Ascending aorta (tissue), 2 donors: ENCODE measurements at places on chromosomes 13 and 19.

- peak; percentile 87 for DNase-seq
- H3K27me3 ChIP-seq = no peaks in the 10 kb centered on the region
- peaks cover 5% of the 10 kb centered on the region for H3K36me3 ChIP-seq
- peaks cover 42% of the 10 kb centered on the region for H3K4me1 ChIP-seq
- peak overlapping the region; percentile 92 for H3K27ac ChIP-seq
Observed at GRCh38 chr19:38658462-38659306, 11.2 kb downstream of the ACTN4 start.

DNA sequence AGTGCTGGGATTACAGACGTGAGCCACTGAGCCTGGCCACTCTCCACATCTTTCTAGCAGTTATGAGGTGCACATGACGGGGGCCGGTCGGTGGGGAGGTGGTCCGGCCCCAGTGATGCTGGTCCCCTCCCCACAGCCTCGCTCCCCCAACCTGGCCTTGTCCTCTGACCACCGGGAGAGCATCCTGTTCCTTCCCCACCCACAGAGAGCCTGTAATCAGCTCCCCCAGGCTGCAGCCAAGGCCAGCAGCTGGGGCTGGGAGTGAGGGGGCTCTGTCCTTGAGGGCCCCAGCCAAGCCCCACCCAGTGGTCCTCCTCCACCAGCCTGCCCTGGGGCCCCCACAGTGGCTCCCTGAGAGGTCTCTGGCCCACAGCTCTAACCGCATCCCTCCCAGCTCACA, 3.0 kb upstream of the INSL3 start:
- H3K27me3 ChIP-seq = no peaks in the 10 kb centered on the region
- no peak for DNase-seq
- no peaks in the 10 kb centered on the region for H3K4me1 ChIP-seq
- no peaks in the 10 kb centered on the region for H3K36me3 ChIP-seq
- no peak overlapping the region for H3K4me3 ChIP-seq

GRCh38 chr13:109087916-109088623, 458.7 kb downstream of the MYO16 start:
- no peak overlapping the region for H3K4me3 ChIP-seq
- no peaks in the 10 kb centered on the region for H3K36me3 ChIP-seq
- no peaks in the 10 kb centered on the region for H3K27me3 ChIP-seq
- H3K27ac ChIP-seq = no peak overlapping the region
- DNase-seq = no peak

- H3K27ac ChIP-seq = no peak overlapping the region
- DNase-seq = no peak
- no peaks in the 10 kb centered on the region for H3K27me3 ChIP-seq
- H3K4me3 ChIP-seq = no peak overlapping the region
- H3K4me1 ChIP-seq = no peaks in the 10 kb centered on the region
- H3K36me3 ChIP-seq = no peaks in the 10 kb centered on the region
Observed at GRCh38 chr19:42467183-42467760, 24.5 kb upstream of the CXCL17 start.

- no peak for DNase-seq
- H3K4me3 ChIP-seq = no peak overlapping the region
- no peak overlapping the region for H3K27ac ChIP-seq
- peaks cover 3% of the 10 kb centered on the region for H3K27me3 ChIP-seq
- no peaks in the 10 kb centered on the region for H3K4me1 ChIP-seq
Observed at GRCh38 chr13:26707122-26708006, 53.2 kb downstream of the GPR12 start.

DNA sequence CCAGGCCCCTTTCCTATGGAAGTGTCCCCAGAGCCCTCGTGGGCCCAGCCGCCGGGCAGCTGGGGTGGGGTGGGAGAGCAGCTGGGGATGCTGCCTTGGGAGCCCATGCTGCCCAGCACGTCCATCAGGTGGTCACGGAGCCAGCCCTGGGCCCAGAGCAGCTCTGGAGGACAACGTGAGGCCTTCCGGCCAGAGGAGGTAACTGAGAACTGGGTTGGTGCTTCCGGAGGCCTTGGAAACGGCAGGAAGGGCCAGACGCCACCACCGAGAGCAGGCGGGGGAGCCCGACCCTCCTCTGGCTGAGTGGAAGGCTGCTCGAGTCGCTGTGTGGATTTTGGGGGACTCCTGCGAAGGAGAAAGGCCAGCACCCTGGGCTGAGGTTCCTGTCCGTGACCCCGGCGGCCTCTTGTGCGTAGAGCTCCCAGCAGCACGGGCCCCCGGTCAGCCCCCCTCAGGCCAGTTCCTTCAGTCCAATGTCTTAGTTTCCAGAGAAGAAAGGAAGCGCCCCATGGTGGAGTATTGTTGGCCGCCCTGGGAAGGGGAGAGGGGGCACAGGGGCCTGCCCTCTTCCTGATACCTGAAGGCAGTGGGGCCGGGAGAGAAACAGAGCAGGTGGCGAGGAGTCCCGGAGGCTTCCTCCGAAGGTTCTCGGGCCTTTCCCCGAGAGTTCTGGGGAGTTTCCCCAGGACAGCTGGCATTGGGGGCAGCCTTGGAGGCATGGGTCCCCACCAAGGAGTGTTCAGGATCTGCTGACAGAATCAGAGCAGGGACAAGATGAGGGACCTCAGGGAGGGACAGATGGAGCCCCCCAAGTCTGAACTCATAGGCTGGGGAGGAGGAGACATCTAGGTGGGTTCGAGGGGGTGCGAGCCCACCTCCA, 68.8 kb downstream of the MLLT1 start:
- H3K27me3 ChIP-seq = no peaks in the 10 kb centered on the region
- H3K4me3 ChIP-seq = no peak overlapping the region
- H3K27ac ChIP-seq = no peak overlapping the region
- no peak for DNase-seq
